Cardiac fibroblast (primary cell): ENCODE measurements at places on chromosomes 7 and 10.
A peak's percentile ranks its signal among the peaks of the same experiment; 100 is the strongest.

DNA sequence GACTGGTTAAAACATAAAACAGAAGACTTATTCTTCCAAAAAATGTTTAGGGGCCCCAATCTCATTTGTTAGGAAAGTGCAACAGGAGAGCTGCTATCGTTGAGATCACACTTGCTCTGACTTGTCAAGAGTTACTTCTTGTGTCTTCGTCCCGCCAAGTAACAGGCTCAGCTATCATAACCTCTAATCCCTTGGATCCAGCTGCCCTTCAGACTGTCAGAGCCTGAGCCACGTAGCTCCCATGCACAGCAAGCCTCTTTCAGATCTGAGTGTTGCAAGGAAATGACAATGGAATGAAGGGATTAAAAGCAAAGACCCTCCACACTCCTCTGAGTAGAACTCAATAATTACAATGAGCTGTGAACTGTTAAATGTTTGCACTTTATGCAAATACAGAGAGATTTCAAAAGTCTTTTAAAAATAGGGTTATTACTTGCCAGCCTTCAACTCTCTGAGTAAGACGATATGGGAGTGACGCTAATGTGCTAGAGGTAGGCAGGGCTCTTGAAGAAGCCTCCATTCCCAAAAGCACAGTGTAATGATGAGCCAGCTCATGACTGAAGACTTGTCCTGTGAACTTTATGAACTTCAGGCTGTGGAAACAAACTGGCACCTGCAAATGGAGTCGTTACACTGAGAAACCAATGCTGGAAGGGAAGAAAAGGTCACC is 28.4 kb upstream of the CDK13 start:
- DNase-seq = no peak

DNA sequence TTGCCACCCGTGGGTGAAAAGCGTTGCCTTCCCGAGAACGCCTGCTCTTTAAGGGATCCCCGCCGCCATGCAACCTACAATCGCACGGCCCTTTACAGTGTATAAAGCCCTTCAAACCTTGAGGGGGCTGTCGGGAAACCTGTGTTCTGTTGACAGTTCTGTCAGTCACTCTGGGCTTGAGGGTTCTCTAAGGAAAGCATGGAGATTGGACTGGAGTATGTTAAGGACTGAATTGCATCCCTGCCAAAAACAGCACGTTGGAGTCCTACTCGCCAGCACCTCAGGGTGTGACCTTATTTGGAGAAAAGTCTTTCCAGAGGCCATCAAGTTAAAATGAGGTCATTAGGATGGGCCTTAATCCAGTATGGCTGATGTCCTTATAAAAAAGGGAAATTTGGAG is 70.6 kb downstream of the PFKFB3 start:
- no peak for DNase-seq

- no peak for DNase-seq
Observed at GRCh38 chr7:33472348-33473025, 343.1 kb downstream of the BBS9 start.

GRCh38 chr7:69598487-69599285 is 411 bp downstream of the AUTS2 start:
- no peak for DNase-seq

- DNase-seq = peak; percentile 88
Observed at GRCh38 chr10:78973901-78974616, 94.7 kb upstream of the ZMIZ1 start.

GRCh38 chr7:116528008-116528789 is 3.4 kb downstream of the CAV1 start:
- peak; percentile 96 for DNase-seq

- DNase-seq = no peak
Observed at GRCh38 chr10:43265799-43266721, 805 bp downstream of the RASGEF1A start.

GRCh38 chr7:74289659-74290552 is 699 bp downstream of the CLIP2 start:
- DNase-seq = no peak

GRCh38 chr7:138116141-138116540 is 39.9 kb downstream of the AKR1D1 start:
- peak; percentile 80 for DNase-seq

- no peak for DNase-seq
Observed at GRCh38 chr10:103110407-103110806, 82.7 kb downstream of the NT5C2 start.

GRCh38 chr7:120233338-120233737 is 39.6 kb upstream of the KCND2 start:
- DNase-seq = no peak

GRCh38 chr7:4960363-4960762 is 1.4 kb upstream of the MMD2 start:
- DNase-seq = no peak

DNA sequence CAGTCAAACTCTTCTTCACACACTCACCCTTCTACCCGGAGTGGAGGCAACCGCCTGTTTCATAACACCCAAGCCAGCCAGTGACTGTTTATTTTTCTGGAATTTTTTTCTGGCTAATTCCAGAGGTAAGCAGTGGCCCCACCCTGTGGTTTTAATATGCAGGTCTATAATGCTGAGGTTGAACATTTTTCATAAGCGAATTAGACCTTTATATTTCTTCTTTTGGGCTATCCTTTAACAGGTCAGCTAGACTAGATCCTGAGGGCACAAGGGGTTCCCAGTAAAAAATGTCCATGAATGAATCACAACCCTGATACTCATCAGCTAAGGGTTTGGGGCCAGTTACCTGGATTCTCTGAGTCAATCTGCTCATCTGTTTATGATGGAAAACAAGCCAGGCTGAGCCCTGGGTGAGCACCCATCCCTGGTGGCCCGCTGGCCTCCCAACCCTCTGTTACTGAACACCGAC is 76.2 kb downstream of the GRB10 start:
- DNase-seq = no peak

- no peak for DNase-seq
Observed at GRCh38 chr10:68090586-68090985, 15.5 kb upstream of the HERC4 start.

GRCh38 chr7:25900877-25901276 is 251.1 kb upstream of the NFE2L3 start:
- no peak for DNase-seq

DNA sequence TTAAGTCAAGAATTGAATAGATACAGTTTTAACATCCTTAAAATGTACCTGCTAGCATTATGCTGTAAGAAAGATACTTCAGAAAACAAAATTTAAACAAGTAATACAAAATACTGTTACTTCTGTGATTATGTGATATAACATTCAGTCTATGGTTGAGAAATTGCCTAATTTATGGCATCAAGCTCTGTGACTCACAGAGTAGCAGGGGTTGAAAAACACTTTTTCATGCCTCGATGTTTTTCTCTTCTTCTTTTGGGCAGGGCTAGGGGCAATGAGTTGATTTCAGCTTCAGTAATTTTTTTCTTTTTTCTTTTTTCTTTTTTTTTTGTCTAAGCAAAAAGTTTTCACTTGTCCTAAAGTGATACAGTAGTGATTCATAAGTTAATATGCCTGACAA is 209.2 kb downstream of the MBL2 start:
- peak; percentile 34 for DNase-seq

DNA sequence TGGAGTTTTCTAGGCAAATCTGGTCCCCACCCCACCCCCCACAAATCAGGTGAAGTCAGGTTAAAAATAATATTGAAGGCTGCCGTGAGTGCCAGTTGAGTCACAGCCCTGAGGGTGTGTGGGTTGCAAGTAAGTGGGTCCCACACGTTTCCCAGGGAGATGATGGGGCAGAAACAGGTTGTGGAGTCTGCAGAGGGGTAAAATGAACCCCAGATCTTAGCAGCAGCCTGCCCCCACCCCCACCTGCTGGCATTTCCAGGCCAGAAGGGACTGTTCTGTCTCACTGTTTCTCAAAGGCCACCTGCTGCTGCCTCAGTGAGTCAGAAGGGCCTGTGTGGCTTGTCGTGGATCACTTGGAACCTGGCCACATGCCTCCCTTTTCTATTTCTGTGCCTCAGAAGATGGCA is 59.8 kb upstream of the SMNDC1 start:
- no peak for DNase-seq

- no peak for DNase-seq
Observed at GRCh38 chr10:113732160-113732881, 19.2 kb upstream of the PLEKHS1 start.

- DNase-seq = no peak
Observed at GRCh38 chr10:121308020-121308419, 290.2 kb downstream of the FGFR2 start.

DNA sequence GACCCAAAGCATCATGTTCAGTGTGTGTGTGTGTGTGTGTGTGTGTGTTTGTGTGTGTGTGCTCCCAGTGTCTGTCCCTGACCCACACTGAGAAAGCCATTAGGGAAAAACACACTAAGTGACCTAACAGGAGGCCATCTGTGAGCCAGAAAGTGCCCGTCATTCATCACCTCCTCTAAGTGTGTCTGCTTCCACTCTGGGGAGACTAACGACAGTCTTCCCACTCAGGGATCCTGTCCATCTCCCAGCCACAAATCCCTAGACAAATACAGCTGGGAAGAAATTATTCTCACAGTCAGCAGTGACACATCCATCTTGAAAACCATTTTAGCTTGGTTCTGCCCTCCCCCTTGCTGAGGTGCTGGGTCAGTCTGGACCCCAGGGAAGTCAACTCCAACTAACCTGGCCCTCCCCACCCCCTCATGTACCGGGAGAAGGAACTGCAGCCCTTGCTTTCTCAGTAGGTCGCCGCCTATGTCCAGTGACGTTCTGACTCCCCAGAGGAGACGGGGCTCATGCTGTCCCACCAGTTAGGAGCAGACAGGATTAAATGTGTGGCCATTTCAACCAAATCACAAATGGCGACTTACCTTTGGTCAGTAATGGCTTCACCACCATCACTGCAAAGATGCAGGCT is 296.5 kb upstream of the ZNF32 start:
- DNase-seq = no peak

DNA sequence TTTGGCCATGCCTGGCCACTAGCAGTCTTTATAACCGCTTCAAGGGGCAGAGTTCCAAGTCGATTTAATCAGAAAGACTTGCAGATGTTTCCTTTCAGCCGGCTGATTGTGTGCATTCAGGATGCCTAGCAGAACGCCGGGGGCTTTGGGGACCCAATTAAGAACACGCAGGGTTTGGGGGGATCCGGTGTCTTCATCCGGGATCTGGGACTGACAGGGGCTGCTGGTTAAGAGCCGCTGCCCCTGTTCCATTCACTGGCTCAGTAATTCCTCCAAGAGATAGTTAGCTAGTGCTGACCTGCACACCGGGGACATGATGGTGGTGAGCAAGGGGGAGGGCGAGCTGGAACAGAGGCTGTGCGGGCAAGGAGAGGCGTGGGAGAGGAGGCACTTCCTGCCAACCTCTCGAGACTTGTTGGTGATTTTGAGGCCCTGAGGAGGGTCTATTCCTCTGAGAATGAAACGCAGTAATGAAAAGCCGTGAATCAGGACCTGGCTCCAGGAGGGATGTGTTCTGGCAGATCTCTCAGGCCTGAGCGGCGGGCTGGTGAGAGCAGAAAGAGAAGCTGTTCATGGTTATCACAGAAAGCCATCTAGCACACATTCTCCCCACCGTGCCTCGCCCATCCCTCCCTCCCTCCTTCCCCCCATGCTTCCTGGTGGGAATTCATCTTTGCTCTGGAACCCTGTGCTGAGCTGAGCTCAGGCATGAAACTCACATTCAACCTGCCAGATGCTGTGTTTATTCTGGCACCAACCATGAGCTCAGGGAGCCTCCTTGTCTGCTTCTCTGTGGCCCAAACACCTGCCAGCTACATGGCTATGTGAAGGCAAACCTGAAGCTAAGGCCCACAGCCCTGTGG is 152.0 kb downstream of the CCDC3 start:
- DNase-seq = no peak

- DNase-seq = no peak
Observed at GRCh38 chr10:79068203-79068561, 584 bp upstream of the ZMIZ1 start.
